ENCODE measurements at places on chromosomes 11 and 22.

GRCh38 chr22:21712751-21713427 lies 22.7 kb downstream of the YPEL1 start:
- peak; percentile 62 for DNase-seq

- no peak for DNase-seq
These were observed 1.8 kb upstream of the OR51B6 start for GRCh38 chr11:5349550-5349949.

DNA sequence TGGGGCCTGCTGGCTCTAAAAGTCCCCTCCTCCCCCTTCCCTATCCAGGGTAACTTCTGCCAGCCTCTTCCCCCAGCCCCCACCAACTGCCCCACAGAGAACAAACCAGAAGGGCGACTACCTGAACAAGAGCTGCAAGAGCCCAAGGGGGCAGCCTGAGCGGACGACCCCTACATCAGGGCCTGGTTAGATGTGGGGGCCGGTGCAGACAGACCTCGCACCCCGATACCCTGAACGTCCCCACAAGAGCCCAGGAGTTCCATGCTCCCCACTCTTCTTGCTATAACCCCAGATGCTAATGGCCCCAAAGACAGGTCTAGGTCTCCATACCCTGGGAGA lies 20.7 kb downstream of the SUN2 start:
- DNase-seq, result no peak

- no peak for DNase-seq
These were observed 16.5 kb downstream of the FADS3 start for GRCh38 chr11:61874853-61875252.
